ENCODE measurements at places on chromosomes 16 and 17.

- DNase-seq = no peak
These were observed 23.3 kb upstream of the FOXJ1 start for GRCh38 chr17:76164331-76164730.

DNA sequence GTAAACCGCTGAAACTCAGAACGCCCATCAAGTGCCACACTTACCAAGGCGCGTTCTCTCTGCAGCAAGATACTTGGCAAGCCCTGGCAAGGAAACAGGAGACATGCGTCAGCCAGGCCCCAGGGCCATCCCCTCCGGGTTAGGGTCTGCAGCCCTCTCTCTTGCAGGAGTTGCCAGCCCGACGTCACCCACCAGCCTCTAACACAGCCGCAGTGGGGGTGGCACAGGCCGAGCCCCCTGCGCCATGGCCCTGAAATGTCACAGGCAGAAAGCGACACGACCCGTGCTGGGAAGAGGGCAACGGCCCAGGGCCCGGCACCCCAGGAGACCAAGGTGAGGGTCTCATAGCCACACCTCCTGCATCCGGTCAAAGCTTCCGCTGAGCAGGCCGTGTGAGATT, 21.9 kb downstream of the ELAC2 start:
- no peak for DNase-seq

DNA sequence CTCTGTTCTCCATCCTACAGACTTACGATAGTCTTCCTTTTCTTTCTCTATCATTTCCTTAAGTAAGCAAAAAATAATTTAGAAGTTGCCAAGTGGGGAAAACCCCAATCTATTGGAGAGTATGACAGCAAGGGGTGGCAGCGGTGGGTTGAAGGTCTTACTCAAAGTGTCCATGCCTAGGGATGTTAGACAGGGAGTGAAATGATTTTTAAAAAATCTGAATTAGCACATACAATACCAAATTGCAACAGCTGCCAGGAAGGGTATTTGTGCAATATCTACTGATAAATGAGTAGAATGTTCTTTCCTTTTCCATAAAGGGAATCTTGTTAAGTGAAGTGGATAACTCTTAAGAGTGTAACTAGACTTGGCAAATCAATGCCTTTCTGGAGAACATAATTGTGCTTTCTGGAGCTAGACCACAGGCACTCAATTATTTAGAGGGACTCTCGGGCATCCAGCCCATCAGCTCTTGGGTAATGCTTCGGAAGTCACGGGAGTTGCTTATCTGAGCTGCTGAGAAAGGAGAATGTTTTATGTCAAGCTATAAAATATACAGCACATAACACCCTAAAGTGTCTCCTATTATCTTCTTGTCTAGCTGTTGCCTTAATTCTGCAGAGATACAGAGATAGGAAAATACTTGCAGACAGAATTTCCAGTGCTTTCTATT, 151.5 kb downstream of the KCNJ2 start:
- DNase-seq = no peak

DNA sequence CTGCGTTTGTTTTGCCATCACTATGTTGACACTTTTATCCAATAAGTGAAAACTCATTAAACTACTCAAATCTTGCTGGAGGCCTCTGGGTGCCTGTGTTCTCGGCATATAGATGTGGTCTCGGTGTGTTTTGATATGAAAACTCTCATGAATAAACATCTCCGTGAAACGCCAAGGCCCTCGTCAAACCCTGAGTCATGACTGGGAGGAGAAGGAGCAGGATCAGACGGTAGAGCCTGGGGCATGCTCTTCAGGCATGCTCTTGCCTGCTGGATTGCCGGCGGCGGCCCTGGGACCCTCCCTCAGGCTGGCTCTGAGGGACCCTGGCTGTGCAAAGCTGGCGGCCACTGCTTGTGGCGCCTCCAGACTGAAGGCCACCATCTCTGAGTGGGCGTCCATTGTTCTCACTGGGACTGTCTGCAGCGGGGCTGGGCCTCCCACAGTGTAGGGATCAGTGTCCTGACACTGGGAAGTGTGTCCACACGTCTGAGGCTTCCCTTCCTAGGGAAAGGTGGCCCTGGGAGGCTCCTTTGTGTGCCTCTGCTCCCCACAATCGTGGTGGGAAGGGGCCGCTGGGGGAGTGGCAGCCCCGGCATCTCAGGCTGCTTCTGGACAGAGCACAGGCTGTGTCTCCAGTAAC, 1.7 kb upstream of the NPB start:
- no peak for DNase-seq

DNA sequence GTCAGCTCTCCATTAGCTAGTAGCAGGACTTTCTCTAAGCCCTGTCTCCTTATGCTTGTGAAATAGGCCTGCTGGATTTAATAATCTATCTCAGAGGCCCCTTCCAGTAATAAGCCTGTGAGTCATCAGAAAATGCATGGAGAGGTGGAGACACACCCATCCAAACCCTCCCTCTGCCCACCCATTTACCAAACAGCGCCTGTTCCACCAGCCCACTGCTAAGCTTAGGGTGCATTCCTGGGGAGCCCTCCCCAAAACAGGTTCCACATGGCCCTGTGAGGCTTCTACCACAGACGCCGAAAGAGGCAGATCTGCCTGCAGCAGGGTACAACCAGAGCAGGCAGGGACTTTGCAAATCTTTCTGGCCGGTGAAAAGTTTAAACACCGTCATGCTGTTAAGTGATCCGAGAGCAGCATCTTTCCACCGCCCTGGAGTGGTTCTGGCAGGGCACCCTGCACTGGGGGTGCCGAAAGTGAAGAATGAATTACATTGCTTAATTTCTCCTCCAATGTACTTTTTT, 99.3 kb downstream of the GAS7 start:
- DNase-seq = peak; percentile 53

DNA sequence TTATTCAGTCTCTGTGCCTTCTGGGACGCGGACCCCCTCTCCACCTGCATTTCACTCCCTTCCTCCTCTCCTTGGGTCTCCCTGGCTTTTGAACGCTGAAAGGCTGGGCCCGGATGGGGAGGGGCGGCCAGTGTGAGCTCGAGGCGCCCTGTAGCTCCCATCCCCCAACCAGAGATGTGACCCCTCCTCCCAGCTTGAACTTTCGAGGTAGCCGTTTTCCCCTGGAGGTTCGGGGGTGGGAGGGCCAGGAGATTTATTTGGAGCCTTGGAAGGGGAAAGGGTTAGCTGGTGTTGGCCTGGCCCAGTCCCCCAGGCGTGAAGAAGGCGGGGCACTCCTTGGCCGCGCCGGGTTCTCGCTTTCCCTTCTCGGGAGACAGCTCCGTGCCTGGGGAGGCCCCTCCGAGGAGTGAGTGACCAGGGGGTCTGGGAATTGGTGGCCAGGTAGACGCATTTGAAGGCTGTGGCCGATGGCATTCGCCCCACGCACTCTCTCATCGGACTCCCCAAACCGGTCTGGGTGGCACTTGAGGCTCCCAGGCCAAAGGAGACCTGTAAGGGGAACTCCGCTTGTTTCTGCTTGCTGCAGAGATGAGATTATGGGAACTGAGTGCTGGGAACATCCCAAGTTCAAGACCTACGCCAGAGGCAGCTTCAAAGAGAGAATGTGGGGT, 942 bp downstream of the LDAF1 start:
- DNase-seq = no peak

- DNase-seq = no peak
These were observed 10.9 kb upstream of the RAB11FIP3 start for GRCh38 chr16:414395-415169.

GRCh38 chr16:19784183-19784736, 66.2 kb downstream of the IQCK start:
- no peak for DNase-seq

GRCh38 chr16:74472010-74472409, 50.7 kb upstream of the CLEC18B start:
- no peak for DNase-seq

DNA sequence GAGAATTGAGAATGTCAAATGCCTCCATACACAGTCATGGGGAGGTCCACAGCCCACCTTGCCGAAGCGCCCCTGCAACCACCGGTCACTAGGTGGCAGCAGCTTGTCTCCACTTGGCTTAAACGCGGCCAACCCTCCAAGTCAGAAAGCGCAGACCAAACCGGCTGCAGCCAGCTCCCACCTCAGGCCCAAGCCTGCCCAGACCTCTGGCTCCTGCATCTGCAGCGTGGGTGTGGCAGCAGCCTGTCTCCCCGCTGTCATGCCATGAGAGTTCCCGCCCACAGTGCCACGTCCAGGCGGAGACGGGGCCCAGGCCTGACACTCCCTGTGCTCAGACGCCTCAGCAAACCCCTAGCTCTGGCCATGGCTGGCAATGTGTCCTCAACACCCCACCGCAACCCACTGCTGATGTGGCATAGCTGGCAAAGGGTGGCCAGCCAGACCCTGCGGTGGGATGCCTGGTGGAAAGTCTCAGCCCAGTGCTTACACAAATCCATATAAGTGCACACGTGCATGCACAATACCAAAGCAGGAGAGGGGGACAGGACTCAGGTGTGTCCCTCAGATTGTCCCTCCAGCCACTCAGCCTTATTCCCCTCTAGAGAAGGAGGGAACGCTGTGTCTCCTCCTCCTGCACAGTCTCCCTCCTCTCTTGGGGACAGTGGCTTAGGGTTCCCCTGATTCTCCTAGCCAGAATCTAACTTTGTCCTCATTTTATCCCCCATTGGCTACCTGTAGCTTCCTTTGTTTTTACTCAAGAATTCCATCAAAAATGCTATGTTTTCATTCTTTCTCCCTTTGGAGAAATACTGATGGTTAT, 10.9 kb downstream of the COPZ2 start:
- DNase-seq = peak; percentile 80

- no peak for DNase-seq
These were observed 18.3 kb downstream of the BCAS3 start for GRCh38 chr17:60695960-60696359.

GRCh38 chr17:34556931-34557330, 22.5 kb upstream of the TMEM132E start:
- DNase-seq = no peak

GRCh38 chr17:61467416-61468262, 15.4 kb downstream of the TBX4 start:
- DNase-seq = no peak

DNA sequence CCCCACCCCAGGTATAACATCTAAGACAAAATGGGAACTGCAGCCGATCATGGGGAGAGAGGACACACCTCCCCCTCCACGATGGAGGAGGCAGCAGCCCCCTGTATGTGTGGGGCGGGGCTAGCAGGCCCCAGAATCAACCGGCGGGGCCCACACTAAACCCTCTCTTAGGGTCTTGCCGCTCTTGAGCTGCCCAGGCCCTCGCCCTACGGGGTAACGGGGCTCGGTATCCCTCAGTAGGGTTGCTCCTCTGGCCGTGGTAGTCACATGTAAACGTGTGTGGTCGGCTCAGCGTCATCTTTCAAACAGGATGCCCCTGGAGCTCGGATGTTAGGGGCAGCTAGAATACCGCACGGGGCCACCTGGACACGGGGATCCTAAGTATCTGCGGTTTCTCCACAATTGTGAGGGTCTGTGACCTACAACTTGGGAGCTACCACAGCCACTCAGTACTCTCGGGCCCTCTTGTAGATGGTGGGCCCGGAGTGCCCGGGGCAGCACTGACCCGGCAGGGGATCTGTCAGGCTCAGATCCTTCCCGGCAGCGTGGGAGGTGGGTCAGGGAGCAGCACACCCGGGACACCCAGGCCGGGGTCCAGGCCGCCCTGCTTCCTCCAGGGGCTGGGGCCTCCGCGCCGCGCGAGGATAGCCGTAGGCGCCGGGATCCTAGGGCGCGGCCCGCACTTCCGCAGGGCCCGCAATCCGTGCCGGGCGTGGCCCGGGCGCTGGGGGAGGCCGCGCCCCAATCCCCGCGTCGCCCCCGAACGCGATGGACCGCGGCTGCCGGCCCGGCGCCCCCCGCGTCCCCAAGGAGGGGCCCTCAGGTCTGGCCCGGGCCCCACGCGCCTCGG, 781 bp downstream of the ARHGDIA start:
- no peak for DNase-seq

- DNase-seq = no peak
These were observed at the start of gene CCR7 for GRCh38 chr17:40564883-40565768. Gene CCR7, minus strand, starts transcription at chr17:40565472. Its CDS starts 63 bp downstream, at chr17:40565409.

DNA sequence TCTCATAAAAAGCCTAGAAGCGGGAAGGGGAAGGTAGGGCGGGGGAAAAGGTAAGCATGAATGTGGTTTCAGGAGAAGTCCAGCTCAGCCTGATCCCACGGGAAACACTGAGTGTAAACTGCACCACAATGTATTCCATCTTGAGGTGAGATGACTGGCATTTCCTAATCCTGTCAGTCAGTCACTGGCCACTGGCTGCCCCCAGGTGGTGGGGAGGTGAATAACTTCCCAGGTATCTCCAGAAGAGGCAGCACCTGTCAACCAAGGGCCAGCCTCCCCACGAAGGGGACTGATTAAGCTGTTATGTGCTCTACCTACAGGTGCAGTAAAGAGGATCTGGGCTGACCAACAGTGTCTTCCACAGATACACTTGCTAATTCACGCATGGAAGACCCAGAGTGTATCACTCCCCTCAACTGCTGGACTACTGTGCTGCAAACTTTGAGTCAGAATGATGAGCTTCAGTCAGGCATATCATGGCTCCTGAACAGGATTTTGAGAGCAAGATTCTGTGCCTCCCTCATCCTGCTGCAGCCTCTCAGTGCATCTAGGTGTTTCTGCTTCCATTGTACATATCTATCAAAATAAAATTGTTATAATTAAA, 108.5 kb upstream of the CCL2 start:
- DNase-seq = no peak

DNA sequence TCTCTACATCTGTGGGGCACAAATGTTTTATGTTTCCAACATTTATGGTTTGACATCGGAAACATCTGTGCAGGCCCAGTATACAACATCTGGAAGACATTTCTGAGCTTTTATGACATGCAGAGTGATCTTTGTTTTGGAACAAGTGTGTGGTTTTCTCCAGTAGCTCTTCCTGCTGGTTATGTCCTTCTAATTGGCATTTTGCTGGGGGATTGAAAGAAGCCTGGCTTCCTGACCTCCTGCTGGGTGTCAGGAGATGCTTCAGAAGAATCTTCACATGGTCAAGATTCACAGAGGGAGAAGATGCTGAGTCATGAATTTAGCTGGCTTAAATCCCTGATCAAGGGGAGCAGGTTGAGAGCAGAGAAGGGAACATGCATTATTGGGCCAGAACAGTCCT, 279.5 kb upstream of the MYOCD start:
- no peak for DNase-seq

DNA sequence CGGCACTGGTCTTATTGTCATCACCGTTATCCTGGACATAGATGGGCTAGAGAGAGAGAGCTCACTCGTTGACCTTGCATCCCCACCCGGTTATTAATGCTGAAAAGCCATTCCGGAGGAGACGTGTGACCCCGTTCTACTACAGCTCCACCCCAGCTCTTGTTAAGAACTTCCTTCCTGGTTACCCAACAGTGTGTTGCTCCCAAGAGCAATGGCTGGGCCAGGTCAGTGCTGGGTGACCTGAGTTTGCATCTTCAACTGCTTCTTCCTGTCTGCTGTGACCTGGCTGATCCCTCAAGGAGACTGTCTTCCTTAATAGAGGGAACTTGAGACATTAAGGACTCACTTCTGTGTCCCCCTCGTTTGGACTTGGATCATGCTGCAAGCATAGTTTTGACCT, 96.1 kb upstream of the SDK2 start:
- no peak for DNase-seq

DNA sequence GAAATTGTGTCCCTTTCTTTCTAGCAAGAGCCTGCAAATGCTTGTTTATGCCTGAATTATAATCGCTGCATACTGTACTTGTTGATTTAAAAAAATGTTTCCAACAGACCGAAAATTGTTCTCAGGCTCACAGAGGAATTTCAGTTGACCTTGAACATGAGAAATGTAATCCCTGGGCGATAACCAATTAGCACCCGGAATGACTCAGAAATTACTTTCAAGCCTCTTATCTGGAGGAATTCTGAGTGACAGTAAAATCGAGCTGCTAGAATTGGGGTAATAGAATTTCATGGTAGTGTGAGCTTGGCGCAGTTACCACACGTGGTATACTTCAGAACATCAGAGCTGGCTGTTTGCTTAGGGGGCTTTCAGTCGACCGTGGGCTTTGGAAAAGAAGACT, 139.1 kb upstream of the CACNG3 start:
- no peak for DNase-seq

GRCh38 chr17:46082257-46082656, 83.2 kb downstream of the STH start:
- DNase-seq = no peak

Measured in head of caudate nucleus (tissue), 42 donors.